ENCODE measurements at places on chromosomes 1 and 21.
A peak's percentile ranks its signal among the peaks of the same experiment; 100 is the strongest.

GRCh38 chr21:45423968-45424853 lies 19.2 kb downstream of the COL18A1 start:
- no peak for DNase-seq

DNA sequence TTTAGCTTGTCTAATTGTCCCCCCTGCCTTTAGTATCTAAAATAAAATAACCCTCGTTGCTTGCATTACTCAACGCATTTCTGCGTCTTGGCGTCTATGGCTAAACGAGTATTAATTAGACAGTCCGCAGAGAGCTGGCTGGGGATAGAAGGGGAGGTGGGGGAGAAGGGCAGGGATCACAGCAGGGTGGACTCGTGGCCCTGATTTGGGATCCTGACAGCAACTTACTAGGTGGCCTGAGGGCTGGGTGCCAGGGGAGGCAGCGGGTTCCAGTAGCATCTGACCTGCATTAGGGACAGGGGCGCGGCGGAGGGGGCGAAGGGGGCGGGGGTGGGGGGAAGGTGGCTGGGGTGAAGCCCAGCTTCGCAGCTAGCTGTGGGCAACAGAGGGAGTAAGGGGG lies 1.1 kb upstream of the BACE2 start:
- peak; percentile 18 for DNase-seq

- no peak for DNase-seq
Observed at GRCh38 chr1:158048371-158049067, 55.1 kb downstream of the KIRREL1 start.

DNA sequence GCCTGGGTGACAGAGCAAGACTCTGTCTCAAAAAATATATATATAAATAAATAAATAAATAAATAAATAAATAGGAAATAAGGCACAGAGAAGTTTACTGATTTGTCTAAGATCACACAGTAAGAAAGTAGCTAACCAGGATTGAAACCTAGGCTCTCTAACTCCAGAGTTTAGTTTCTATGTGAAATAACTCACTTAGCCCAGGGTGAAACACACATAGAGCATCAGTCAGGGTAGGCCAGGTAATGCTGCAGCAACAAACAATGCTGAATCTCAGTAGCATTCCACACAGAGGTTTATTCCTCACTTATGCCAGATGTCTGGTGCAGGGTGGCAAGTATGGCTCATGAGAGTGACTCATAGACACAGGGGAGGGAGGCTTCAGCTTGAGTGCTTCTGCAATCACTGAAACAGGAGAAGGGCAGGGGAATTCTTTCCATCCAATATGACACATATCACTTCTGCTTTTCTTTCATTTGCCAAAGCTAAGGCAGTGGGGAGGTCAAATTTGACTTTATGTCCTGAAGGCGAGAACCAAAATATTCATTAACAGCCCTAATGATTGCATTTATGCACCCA lies 37.1 kb upstream of the KANK4 start:
- DNase-seq = peak; percentile 82

DNA sequence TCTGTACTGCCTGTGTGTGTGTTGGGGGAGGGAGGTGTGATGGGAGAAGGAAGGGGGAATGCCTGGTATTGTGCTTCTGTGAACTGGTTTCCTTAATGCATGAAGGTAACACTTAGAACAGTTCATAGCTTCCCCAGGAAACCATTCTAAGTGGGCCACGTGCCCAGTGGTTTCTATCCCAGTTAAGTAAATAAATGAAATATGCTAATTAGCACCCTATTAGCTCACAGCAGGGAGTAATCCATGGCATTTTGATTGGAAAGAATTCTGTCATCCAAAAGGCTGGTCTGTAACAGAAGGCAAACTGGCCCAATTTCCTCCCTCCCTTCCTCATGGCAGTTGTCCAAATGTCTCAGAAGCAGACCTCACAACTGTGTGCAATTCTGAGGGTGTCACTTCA lies 199.3 kb downstream of the TTLL7 start:
- DNase-seq = peak; percentile 89

DNA sequence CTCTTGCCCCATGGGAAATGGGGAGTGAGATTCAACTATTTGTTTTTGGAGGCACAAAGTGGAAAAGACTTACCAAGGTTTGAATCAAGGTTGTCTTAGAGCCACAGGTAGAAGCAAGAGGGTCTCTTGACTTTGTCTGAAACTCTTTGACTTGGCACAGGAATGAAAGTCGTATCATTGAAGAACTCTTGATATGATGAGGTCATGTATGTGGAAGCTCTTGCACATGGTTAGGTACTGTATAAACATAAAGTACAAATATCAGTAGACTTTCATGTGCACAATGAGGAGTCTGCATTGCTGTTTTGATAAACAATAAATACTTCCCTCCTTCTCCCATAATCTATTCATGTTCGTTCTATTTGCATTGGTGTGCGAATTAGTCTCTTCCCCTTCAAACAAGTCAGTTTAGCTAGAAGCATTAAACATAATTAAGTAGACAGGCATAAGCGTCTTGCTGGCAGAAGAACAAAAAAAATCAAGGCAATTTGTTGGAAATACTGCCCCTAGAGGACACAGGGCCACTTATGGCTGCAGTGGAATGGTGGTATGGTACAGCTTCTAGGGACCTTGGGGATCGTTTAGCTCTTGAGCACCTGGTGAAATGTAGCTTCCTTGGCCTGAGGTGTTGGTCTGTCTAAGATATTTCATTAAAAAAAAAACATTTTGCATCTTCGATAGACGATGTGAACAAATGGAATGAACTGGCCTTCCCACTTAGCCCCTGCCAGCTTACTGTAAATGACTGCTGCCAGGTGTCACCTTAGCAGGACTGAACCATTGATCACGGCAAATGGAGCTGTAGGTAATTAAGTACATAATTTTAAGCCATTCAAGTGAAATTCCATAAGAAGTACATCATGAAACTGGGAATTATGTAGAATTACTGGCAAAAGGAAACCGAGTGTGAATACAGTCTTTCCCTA lies 218.0 kb upstream of the GALNT2 start:
- peak; percentile 34 for DNase-seq

- DNase-seq = peak; percentile 50
Observed at GRCh38 chr1:110196917-110197765, 13.0 kb upstream of the KCNC4 start.

DNA sequence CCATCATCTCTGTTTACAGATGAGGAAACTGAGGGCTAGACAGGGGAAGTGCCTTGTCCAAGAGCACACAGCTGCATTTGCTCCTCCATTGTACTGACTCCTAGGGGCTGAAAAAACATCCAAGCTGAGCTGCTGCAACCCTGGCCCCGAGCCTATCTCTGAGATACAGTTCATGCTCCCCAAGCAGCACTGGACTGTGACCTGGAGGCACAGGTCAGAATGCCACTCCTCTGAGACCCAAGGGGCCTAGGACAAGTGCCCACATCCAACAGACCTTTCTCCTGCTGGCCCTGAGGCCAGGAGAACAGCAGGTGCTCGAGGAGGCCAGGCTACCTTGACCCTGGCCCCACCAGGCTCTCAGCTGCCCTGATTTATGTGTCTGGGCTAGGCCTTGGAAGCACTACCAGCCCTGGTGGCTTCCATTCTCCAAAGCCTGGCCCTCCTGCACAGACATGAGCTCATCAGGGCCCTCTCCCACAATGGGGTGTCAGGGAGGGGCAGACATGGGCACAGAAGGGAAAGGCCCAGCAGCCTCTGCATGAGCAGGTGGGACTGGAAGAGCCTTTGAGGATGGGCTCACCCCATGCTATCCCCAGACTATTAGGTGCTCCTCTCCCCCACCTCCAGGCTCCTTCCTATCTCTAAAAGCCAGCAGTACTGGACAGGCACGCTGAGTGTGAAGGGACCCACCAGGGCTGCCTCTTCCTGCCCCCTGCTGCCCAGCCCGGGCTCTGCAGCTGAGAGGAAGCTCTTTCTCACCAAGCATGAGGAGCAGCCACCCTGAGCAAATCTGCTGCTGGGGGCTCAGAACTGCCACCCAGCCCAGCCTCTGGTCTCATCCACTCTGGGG lies 18.8 kb downstream of the ADGRB2 start:
- peak; percentile 80 for DNase-seq

DNA sequence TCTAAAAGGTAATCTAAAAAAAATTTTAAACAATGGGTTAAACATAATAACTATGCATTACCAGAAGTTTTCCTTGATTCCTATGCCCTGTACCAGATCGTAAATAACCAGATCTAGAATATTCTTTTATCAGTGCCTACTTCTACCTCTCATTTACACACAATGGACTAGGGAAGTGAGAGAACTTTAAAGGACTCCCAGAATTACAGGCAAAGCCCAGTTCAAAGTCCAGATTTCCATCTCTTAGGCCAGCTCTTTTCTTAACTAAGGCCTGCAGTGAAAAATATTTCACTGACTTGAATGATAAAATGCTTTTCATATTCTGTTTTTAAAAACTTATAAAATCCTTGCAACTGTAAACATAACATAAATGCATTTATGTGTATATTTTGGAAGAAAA lies 32.6 kb downstream of the ESRRG start:
- no peak for DNase-seq

DNA sequence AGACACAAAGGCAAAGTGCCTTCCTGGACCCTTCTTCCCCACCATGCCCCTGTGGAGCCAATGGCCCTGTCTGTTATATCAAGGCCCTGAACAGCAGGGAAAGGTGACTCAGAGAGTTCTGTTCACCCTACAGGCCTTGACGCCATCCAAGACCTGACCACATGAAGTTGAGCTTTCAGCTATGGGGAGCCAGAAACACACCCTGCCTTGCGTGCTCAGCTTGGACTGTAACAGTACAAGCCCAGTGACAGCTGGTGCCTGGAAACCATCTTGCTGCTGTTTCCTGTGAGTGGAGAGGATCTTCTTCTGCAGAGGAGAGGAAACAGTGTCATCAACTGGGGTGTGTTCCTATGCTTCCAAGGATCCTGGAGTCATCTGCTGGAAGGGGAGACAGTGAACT lies 165.0 kb upstream of the IRF2BP2 start:
- no peak for DNase-seq
